ENCODE measurements at places on chromosomes 13 and 19.
A peak's percentile ranks its signal among the peaks of the same experiment; 100 is the strongest.

GRCh38 chr19:6425732-6426620 lies 1.4 kb upstream of the KHSRP start:
- DNase-seq, result peak; percentile 14

DNA sequence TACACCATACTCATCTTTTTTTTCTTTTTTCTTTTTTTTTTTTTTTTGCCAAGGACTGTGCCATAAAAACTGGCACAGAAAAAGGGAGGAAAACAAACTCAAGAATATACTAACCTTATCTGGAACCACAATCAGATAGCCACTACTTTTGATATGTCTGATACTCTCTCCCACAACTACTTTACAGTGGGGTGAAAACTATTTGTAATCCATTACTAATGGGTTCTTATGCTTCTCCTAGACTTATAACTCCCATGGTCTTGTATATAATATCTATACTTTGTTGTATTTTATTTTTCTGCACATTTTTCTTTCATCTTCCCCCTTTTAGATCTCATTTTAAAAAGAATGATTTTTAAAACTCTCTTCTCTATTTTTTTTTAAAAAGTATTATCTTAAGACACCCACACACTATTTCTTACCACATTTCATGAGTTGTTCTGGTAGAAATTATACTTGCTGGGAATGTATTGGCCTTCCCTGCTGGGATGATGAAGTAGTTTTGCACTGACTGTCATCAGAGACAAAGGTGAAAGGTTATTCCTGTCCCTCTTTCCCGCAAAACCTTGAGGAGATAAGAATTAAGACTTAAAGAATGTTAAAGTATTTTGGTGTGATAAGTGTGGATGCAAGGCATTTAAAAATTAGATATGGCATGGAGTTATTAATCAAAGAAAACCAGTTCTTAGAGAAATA lies 146.7 kb upstream of the KLF12 start:
- no peak for DNase-seq

GRCh38 chr13:78078168-78078567 lies 159.5 kb upstream of the EDNRB start:
- DNase-seq, result no peak

DNA sequence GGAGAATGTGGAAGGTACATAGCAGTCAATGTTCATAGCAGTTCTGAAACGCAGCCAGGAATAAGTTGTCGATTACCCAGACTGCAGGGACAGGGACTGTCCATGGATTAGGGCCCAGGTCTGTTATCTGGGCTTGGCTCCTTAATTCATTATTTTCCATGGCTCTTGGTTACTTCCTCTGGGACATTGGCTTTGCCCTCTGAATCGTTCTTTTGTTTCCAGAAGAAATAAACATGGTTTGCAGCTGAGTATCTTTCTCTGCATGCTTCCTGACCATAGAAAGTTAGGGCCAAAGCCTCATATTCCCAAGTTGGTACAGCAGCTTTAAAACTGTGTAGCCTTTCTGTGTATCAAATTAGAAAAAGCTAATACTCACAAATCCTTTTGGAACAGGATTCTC lies 121.7 kb upstream of the MAB21L1 start:
- DNase-seq, result peak; percentile 51

DNA sequence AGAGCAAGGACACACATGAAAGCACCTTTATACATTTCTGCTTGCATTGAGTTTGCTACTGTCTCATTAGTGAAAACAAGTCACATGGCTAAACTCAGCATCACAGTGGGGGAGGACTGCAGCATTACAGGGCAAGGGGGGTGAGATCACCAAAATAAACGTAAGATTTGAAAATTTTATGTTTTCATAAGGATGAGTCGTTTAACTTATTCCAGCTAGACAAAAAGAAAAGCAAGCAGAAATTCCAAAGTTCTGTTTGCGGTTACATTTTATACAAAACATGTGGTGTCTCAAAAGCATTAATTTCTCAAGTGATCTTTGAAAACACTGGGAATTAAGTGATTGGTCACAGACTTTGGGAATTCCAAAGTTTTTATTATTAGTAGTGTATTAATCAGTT lies 261.4 kb upstream of the RXFP2 start:
- no peak for DNase-seq

DNA sequence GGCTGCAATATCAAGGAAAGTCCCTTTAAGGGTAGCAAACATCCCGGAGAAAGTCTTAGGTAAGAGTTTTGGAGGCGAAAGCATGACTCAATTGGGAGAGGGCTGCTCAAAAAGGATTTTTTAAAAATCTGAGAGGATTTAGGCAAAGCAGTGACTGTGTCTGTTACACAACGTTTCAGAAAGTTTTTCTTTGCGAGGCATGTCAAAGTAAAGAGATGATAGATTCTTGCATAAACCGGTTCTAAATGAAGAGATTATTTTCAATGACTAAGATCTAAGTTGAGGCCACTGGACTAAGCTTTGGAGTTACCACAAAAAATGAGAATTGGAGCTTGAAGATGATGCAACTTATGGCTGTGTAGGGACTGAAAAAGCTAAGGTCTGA lies 43.7 kb upstream of the ENOX1 start:
- DNase-seq, result peak; percentile 5

GRCh38 chr13:78686461-78686860 lies 27.5 kb upstream of the OBI1 start:
- no peak for DNase-seq

DNA sequence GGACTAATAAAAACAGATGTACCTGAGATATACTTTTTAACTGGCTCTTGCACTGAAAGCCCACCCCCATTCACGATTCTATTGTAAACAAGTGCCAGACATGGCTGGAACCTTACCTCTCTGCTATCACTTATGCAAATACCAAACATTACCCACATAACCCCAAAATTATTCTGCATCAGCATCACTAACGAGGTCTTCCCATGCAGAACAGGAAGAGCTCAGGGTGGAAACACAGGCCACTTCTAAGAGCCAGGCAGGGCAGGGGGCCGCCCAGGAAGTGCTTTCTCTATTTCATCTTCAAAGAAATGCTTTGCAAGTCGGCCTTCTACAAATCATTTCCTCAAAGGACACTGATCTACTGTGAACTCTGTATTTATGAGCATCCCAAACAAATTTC lies 7.3 kb downstream of the IRS2 start:
- DNase-seq, result no peak

DNA sequence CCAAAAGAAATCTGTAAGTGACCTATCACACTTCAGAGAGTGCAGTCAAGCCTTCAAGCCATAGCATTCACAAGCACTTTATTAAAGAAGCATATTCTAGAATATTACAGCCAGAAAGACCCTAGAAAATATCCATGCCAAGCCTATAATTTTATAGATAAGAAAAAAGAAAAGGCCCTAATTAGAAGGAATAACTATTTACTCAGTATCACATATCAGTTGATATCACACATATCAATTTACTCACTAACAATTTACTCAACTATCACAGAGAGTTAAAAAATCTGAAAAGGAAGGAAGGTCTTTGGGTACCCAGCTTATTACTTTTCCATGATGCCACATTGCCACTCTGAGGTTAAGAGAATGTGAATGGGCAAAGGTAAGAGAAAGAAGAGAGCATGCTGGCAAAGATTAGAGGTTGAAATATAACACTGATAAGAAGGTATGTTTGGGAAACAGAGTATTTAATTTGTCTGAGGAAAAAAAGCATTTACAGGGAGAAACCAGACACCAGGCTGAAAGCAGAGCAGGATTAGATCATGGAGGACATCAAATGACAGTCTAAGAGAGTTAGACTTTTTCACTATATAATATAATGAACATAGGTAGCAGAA lies 186.2 kb downstream of the VWA8 start:
- no peak for DNase-seq

DNA sequence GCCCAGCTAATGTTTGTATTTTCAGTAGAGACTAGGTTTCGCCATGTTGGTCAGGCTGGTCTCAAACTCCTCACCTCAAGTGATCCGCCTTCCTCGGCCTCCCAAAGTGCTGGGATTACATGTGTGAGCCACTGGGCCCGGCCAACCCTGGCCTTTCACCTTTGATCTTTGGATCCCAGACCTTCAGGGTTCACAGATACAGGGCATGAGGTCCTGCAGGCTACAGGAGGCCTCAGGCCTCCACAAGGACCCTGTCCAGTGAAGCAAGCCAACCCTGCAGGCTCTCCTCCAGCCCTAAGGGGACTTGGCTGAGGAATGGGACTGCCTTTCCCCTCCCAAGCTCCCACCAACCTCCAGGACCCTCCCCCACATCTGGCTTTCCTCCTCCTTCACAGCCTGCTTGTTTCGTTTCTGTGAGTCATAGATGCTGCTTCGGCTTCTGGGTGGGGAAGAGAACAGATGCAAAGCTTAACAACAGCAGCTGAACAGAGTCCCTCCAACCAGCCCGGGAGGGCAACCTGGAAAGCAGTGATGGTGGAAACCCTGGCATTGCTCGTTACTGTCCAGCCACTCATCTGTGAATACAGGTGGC lies 11.8 kb downstream of the ARHGEF18 start:
- peak; percentile 61 for DNase-seq

DNA sequence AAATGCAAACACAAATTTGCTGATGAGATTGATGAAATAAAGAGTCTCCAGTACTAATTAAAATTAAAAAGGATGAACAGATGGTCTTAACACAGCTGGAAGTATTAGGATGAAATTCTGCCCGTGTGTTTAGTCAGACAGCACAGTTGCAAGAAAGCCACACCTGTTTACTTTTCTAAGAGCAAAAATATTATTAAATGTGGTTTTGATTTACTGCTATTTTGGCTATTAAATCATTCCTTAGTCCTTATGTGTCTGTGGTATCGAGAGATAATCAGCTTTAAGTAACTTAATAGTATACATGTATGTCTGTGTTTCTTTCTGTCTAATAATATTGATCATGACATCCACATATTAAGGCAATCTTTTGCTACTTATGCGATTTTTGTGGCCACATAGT lies 494.9 kb downstream of the GPC6 start:
- no peak for DNase-seq
